ENCODE measurements at places on chromosomes 11 and 22.

DNA sequence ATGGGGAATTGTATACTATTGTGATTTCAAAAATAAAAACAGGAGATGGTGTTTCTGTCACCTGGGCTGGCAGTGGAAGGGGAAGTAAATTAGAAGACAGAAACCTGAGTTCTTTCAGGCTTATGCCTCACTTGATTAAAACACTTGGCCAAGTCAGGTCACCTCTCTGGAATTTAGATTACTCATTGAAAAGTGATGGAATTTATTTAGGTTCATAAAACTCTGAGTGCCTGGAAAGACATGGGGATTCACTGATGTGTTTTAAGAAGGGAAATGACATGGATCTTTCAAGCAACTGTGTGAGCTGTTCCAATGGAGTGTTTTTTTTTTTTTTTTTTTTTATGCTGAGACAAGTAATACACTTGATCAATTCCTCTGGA is 400.1 kb downstream of the TMEM135 start:
- DNase-seq: no peak

DNA sequence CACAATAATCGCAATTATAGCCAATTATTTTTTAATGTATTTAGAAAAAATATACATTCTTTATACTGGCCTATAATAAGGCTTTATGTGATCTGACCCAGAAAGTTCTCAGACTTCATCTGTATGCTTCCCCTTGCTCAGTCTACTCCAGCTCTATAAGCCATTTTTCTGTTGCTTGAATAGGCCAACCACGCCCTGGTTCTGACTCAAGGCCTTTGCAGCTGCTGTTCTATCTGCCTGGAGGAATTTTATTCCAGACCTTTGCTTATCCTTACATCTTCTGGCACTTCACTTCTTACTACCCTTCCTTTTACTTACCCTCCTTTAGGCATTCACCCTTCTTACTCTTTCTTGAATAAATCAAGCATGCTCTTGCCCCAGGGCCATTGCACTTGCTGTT is 54.9 kb upstream of the PDE3B start:
- no peak for DNase-seq

GRCh38 chr11:19956228-19956627 is 204.0 kb downstream of the DBX1 start:
- DNase-seq: no peak

DNA sequence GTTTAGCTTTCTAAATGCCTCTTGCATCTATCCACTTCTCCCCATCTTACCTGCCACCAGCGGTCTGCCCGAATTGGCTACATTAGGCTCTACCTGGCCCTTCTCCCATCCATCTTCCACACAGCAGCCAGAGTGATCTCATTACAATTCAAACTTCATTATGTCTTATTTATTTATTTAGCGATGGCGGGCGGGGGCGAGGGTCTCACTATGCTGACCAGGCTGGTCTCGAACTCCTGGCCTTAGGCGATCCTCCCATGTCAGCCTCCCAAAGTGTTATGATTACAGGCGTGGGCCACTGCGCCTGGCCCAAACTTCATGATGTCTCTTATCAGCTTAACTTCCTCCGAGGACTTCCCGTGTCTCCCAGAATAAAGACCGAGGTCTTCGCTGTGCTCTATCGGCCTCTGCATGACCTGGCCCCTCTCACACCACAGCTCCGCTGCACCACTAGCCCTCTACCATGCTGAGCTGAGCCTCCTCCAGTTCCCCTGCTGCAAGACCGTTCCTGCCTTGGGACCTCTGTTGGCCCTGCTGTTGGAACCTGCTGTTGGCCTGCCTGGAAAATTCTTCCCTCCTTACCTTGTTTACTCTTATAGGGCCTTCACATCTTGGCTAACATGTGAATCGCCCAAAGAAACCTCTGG is 870 bp upstream of the CTTN start:
- no peak for DNase-seq

DNA sequence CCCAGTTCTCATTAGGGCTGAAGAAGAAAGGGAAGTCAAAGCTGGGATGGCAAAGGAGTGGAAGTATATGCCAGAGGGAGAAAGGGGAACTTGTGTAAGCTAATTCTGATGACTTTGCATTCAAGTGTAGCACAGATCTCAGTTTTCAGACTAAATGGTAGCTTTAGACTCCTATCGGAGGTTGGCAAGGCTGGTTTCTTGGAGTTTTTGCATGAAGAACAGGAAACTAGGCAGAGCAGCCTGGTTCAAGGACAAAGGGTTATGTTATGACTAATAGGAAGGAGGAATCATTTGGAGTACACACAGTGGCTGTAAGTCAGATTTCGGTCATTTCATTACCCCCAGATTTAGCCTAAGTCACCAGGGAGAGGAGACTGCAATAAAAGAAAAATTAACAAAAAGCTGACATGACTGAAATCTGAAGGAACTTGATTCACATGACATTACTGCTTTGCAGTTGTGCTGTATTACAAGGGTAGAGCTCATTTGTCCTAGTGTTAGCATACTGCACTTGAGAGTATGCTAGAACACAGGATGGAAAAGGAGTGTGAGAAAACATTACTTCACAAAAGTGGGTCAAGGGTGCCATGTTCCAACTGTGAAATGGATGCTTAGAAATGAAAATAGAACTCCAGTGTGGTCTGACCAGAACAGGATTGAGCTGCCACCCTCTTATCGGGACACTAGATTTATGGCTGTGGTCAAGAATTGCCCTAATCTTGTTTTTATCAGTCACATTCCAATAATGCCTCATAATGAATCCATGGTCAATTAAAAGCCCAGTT is 23.6 kb downstream of the ADM start:
- DNase-seq: no peak

Measured in activated CD4-positive, alpha-beta T cell treated with anti-CD3 and anti-CD28 coated beads, Interleukin-2, Interleukin-6, amounts not matched to agents 100 ng/mL and 50 ng/mL, durations not matched to agents 16 hours and 8 hours (primary cell).